ENCODE measurements at places on chromosomes 6 and 20.

DNA sequence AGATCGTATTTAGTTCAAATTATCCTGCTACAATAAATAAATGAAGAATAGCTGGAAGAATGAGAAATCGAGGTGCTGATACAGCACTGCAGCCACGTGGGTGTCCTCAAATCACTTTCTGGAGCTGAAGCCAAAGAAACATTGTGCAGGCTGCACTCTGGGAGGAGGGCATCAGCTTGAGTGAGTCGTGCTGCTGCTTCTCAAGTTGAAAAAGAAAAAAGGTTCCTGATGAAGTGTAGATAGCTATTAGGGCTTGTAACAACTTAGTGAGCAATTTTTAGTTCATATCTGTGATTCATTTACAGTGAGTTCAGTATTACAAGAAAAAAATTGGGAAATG, 40.5 kb downstream of the DSE start:
- peaks cover 7% of the 10 kb centered on the region for H3K4me1 ChIP-seq
- DNase-seq, result peak; percentile 48
- no peak overlapping the region for H3K27ac ChIP-seq
- H3K4me3 ChIP-seq, result no peak overlapping the region
- no peaks in the 10 kb centered on the region for H3K27me3 ChIP-seq
- peaks cover 3% of the 10 kb centered on the region for H3K36me3 ChIP-seq

- DNase-seq, result no peak
- no peak overlapping the region for H3K4me3 ChIP-seq
- H3K4me1 ChIP-seq, result peaks cover 11% of the 10 kb centered on the region
- H3K27ac ChIP-seq, result no peak overlapping the region
Measured at GRCh38 chr6:43796903-43797890, 27.2 kb downstream of the VEGFA start.

DNA sequence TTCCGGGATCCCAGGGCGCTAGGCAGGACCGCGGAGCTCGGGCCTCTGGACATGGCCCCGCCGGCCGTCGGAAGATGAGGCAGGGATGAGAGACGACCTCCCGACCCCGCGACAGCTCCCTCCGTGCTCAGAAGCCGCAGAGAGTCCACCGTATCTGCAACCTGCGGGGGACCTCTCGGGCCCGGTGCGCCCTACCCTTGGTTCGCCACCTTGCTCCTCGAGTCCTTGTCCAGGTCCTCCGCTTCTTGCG, 301 bp downstream of the PPP1R3D start:
- H3K27me3 ChIP-seq, result no peaks in the 10 kb centered on the region
- peaks cover 39% of the 10 kb centered on the region for H3K36me3 ChIP-seq
- H3K4me3 ChIP-seq, result peak overlapping the region; percentile 77
- H3K27ac ChIP-seq, result peak overlapping the region; percentile 96

DNA sequence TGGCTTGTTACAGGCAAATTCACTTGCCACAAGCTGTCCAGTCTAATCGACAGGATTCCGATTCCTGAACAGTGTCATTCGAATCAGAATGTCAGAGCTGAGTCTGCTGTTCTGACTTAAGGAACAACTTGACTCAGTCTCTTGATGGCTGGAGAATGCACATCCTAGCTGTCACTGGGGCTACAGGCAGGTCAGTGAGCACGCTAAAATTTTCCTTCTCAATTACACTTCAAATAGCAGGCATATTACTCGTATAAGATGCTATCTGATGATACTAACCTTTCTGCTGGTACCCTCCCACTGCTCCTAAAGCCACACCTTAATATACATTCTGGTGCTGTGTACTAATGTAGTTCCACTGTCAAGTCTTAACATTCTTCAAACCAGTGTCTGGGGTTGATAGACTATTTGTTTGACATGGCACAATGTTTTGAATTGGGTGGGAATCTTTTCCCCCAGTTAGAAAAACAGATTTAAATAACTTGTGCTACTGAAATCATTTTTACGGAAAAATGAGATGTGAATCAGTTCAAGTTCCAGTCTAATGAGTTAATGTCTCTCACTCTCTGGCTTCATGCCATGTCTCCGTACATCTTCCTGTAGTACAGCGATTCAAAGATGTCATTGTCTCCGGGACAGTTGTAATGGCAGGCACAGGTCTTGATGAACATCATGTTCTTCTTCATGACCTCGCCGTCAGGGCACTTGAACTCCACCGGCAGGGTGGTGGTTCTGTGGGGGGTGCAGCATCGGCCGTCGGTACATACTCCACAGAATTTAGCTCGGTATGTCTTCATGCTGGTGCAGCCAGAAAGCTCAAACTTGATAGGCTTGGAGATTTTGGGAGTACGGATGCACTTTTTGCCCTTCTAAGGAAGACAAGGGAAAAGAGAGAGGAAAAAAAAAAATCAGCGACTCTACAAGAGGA, 2.2 kb downstream of the CCN2 start:
- H3K4me3 ChIP-seq, result peak overlapping the region; percentile 59
- peak; percentile 87 for DNase-seq
- H3K36me3 ChIP-seq, result peaks cover 16% of the 10 kb centered on the region
- no peaks in the 10 kb centered on the region for H3K27me3 ChIP-seq

DNA sequence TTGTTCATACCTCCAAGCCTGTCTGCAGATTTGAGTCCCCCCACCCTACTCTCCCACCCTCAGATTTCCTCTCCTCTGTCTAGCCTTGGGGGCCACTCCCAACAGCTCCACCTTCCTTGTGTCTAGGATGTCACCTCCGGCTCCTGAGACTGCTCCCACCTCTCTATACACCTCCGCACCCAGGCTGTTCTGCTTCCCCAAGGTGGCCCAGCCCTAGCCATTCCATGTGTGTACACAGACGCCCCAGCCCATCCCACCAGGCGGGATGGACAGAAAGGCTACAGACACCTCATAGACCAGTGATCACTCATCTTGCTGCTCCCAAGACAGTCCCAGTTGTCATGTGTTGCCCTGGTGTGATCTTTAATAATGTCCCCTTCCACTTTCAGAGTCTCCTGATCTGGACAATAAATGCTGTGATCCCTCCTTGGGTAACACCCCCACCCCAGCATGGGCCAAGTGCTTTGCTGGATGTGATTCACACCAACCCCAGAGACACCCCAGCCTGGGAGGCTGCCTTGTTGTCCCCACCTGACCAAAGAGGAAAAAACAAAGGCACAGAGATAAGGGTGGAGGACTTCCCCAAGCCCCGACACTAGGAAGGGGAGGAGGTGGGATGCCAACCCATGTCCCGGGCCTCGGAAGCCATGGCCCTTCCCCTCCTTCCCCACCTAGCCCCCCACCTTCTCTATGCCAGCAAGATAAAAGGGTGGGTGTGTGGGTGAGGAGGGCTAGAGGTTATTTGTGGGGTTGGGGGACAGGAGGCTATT, 36.1 kb downstream of the MDFI start:
- peaks cover 71% of the 10 kb centered on the region for H3K27me3 ChIP-seq
- H3K4me1 ChIP-seq, result no peaks in the 10 kb centered on the region
- no peak overlapping the region for H3K4me3 ChIP-seq
- DNase-seq, result no peak

GRCh38 chr6:27478141-27478705, 5.3 kb upstream of the ZNF184 start:
- peak overlapping the region; percentile 50 for H3K27ac ChIP-seq
- peak; percentile 67 for DNase-seq
- H3K4me1 ChIP-seq, result peaks cover 2% of the 10 kb centered on the region
- peak overlapping the region; percentile 86 for H3K4me3 ChIP-seq

DNA sequence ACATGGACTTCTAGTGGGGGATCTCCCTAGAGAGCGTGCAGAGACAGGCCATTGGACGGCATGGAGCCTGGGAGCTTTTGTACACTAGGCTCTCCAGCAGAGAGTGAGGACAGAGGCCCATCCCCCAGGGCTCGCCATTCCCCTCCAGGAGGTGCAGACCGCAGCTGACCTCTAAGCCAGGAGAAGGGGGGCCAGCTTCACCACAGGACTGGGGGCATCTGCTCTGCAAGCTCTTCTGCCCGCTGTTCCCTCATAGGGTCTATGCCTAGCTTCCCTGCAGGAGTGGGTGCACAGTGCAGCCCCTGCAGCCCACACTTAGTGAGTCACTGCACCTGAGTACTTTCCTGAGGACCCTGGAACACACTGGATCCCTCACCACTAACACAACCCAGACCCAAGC, 94.4 kb downstream of the FHL5 start:
- H3K27ac ChIP-seq, result no peak overlapping the region
- H3K4me3 ChIP-seq, result no peak overlapping the region
- H3K4me1 ChIP-seq, result no peaks in the 10 kb centered on the region
